ENCODE measurements at places on chromosomes 13 and 19. TPM values are rescaled to one million over a fixed set of nuclear protein-coding genes. Genes with fewer than 3 reads are reported as not detected.

GRCh38 chr19:12751635-12752034, at the start of gene BEST2:
Gene BEST2, plus strand, starts transcription at chr19:12751791. Its CDS starts 802 bp downstream, at chr19:12752593.
- no peak within 1 kb of the TSS for H3K27ac ChIP-seq
- H3K27me3 ChIP-seq, result peaks cover 52% of the 10 kb centered on the region
- no peak within 1 kb of the TSS for H3K4me3 ChIP-seq
- peaks cover 16% of the 10 kb centered on the region for H3K36me3 ChIP-seq
- no peaks in the 10 kb centered on the region for H3K4me1 ChIP-seq
- DNase-seq, result no peak

- no peaks in the 10 kb centered on the region for H3K4me1 ChIP-seq
- H3K4me3 ChIP-seq, result no peak overlapping the region
- H3K36me3 ChIP-seq, result no peaks in the 10 kb centered on the region
- DNase-seq, result no peak
- H3K27ac ChIP-seq, result no peak overlapping the region
Measured at GRCh38 chr19:39709026-39709872, 5.0 kb downstream of the LGALS14 start.

DNA sequence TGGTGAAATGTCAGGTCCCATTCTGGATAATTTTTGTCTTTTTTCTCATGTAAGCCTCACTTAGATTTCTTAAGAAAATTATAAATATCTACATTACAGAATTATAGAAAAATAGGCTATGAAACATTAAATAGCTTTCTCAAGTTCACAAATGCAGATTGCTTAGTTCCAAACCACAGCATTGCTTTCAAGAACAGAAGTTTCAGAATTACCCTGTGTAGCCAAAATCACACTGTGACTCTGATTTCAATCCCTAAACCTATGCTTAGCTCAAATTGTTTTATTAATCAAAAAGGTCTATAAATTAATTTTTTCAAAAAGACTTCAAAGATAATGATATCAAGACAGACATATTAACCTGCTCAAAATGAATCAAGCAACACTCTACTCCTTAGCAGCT, 881.2 kb upstream of the PCDH20 start:
- no peaks in the 10 kb centered on the region for H3K36me3 ChIP-seq
- no peak overlapping the region for H3K27ac ChIP-seq
- DNase-seq, result no peak
- no peaks in the 10 kb centered on the region for H3K27me3 ChIP-seq
- no peaks in the 10 kb centered on the region for H3K4me1 ChIP-seq

DNA sequence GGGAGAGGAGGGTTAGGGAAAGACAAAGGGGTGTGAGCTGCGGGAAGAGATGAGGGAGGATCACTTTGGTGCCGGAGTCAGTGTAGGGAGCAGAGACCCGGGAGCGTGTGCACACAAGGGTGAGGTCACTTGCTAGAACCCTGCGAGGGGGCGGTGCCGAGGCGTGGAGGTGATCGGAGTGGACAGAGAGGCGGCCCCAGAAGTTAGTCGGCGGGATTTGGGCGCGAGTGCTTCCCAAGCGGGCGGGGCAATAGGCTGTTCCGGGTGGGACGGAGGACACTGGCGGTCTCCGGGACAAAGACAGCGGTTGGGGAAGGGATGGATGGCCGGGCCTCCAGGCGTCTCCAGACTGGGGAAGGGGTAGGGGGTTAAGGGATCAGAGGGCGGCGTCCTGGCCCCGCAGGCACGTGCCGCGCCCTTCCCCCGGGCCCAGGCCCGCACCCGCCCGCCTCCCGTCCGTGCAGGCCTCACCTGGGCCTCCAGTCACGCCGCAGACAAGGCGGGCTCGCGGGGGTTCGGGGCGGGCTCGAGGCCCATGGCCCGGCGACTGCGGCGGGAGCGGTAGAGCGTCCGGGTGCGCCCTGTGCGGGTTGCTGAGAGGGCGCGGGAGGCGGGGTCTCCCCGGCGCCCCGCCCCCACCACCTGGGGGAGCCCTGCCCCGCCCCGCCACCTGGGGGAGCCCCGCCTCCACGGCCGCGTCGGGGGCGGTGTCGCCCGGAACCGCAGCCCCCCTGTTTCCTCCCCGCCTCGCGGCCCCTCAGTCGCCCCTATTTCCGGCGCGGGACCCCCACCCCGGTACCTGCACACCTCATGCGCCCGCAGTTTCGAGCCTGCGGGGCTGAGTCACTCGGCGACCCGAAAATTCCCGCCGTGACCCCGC, at the start of gene LPAR2:
LPAR2 (minus strand) TSS at position 600 of the 880 bp plus-strand sequence. CDS start 945 bp downstream, outside the sequence.
- peak within 1 kb of the TSS; percentile 71 for H3K4me3 ChIP-seq
- H3K36me3 ChIP-seq, result no peaks in the 10 kb centered on the region
- peak; percentile 87 for DNase-seq
- H3K27ac ChIP-seq, result peak within 1 kb of the TSS; percentile 95
- peaks cover 34% of the 10 kb centered on the region for H3K4me1 ChIP-seq

- peaks cover 80% of the 10 kb centered on the region for H3K36me3 ChIP-seq
- H3K27ac ChIP-seq, result no peak overlapping the region
- H3K4me1 ChIP-seq, result peaks cover 11% of the 10 kb centered on the region
- H3K27me3 ChIP-seq, result no peaks in the 10 kb centered on the region
- no peak overlapping the region for H3K4me3 ChIP-seq
Measured at GRCh38 chr19:13974073-13974472, 21.8 kb downstream of the DCAF15 start.

GRCh38 chr19:13366529-13367143, 139.6 kb downstream of the CACNA1A start:
- no peak for DNase-seq
- H3K4me1 ChIP-seq, result no peaks in the 10 kb centered on the region
- H3K27me3 ChIP-seq, result peaks cover 7% of the 10 kb centered on the region
- H3K4me3 ChIP-seq, result no peak overlapping the region
- no peaks in the 10 kb centered on the region for H3K36me3 ChIP-seq

DNA sequence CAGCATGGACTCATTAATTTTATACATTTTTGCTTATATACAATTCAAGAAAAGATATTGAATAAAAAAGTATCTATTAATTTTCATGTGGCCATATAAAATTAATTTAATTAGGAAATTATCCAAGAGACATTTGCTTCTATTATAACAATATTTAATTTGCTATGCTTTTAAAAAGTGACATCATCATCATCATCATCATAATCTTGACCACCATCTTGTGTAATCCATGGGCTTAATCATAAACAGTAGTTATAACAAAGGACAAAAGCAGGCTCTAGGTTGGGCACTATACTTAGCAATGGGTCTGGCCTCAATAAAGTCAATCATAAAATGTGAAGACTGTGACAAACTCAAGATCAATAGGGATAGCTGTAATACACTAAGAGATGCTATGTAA, 1031.6 kb downstream of the SLITRK1 start:
- H3K36me3 ChIP-seq, result no peaks in the 10 kb centered on the region
- H3K27me3 ChIP-seq, result no peaks in the 10 kb centered on the region
- no peak for DNase-seq
- no peak overlapping the region for H3K4me3 ChIP-seq
- H3K27ac ChIP-seq, result no peak overlapping the region
- no peaks in the 10 kb centered on the region for H3K4me1 ChIP-seq

DNA sequence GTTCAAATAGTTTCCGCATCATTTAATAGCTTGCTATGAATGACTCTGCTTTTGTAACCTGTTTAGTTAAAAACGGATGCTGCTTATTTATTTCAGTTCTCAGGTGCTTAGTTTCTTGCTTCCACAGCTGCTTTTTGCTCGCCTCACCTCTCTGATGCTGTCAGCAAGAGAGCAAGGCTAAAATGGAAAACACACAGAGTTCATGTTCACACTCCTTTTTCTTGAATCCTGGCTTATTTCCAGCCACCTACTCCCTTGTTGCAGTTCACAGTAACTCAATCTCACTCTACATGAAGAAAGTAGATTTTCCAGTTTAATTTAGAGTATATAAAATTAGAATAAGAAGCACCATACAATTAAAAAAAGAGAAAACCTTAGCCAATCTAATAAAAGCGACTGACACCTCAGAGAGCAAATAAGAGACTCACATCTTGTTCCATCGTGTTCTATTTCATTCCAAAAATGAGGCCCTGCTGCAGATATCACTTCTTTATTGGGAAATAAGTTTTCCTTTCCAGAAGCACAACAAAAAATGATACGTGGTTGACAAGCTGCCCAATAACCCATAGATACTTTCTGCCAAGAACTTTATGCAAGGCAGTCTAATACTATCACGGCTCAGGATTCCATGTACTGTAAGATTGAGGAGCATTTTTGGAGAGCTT, 326.1 kb upstream of the SLITRK1 start:
- H3K4me3 ChIP-seq, result no peak overlapping the region
- no peaks in the 10 kb centered on the region for H3K4me1 ChIP-seq

The PRTN3 gene
- 2.6 TPM for total RNA-seq

The CERS1 gene
- 0.87 TPM for total RNA-seq

GRCh38 chr13:44803390-44803789, 185.9 kb downstream of the NUFIP1 start:
- no peak overlapping the region for H3K4me3 ChIP-seq
- no peaks in the 10 kb centered on the region for H3K27me3 ChIP-seq
- H3K36me3 ChIP-seq, result no peaks in the 10 kb centered on the region

The MUC16 gene
- not detected for total RNA-seq

GRCh38 chr19:58196901-58197616, 14.2 kb downstream of the ZNF274 start:
- no peaks in the 10 kb centered on the region for H3K4me1 ChIP-seq
- H3K4me3 ChIP-seq, result no peak overlapping the region
- H3K27me3 ChIP-seq, result no peaks in the 10 kb centered on the region
- no peak for DNase-seq

GRCh38 chr13:29532116-29532515, 63.4 kb downstream of the SLC7A1 start:
- H3K4me1 ChIP-seq, result peaks cover 4% of the 10 kb centered on the region
- no peak overlapping the region for H3K27ac ChIP-seq
- H3K4me3 ChIP-seq, result no peak overlapping the region
- peaks cover 73% of the 10 kb centered on the region for H3K36me3 ChIP-seq

DNA sequence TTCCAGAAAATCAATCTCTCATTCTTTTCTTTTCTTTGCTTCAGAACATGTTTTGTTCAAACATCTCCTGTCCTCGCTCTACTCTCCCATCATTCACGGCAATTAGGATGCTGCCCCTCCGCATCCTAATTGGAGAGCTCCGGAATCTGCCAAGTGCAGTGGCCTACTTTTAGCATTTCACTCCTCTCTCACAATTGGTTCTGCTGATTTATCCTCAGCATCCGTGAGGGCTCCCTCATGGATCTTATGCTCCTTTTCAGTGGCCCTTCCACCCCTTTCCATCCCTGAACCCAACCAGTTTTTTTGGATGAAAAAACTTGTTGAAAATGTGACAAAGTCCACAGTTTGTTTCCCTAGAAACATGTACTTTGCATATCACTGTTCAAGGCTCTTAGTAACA, 22.4 kb downstream of the AMER2 start:
- H3K27ac ChIP-seq, result no peak overlapping the region
- H3K4me3 ChIP-seq, result no peak overlapping the region
- H3K27me3 ChIP-seq, result no peaks in the 10 kb centered on the region
- H3K36me3 ChIP-seq, result no peaks in the 10 kb centered on the region
- no peaks in the 10 kb centered on the region for H3K4me1 ChIP-seq

The COMP gene
- not detected for total RNA-seq

DNA sequence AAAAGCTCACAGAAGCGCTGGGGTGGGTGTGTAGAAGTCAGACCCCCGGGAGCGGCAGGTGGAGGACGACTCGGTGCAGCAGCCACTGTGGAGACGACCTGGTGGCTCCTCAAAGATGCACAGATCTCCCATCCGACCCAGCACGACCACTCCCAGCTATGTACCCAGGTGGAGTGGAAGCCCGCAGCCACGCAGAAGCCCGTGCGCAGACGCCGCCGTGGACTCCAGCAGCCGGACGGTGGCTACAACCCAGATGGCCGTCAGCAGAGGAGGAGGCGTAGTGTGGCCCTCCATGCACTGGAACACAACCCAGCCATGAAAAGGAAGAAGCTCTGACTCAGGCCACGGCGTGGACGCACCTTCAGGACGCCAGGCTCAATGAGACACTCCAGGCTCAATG, 21.7 kb downstream of the CSNK1G2 start:
- no peak overlapping the region for H3K27ac ChIP-seq
- no peak for DNase-seq
- H3K4me3 ChIP-seq, result no peak overlapping the region
- peaks cover 8% of the 10 kb centered on the region for H3K4me1 ChIP-seq

The POLR1G gene
- total RNA-seq, result 5.9 TPM

DNA sequence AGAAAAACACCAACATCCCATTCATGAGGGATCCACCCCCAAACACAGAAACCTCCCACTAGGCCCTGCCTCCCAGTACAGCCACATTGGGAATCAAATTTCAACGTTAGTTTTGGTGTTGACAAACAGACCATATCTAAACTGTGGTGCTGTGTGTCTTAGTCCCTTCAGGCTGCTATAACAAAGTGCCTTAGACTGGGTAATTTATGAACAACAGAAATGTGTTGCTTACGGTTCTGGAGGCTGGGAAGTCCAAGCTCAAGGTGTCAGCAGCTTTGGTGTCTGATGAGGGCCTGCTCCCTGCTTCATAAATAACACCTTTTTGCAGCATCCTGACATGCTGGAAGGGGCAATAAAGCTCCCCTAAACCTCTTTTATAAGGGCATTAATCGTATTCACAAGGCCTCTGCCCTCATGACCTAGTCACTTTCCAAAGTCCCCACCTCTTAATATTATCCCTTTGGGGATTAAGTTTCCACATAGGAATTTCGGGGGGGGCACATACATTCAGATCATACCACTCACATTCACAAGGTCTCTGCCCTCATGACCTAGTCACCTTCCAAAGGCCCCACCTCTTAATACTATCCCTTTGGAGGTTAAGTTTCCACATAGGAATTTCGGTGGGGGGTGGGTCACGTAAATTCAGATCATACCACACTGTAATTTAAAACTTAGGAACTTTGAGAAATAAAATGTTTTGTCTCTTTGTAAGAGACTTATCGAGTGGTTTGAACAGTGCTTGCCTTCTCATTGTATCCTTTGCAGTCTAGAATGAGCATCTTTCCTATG, 27.5 kb downstream of the ZNF507 start:
- peaks cover 10% of the 10 kb centered on the region for H3K4me1 ChIP-seq
- H3K4me3 ChIP-seq, result no peak overlapping the region
- H3K27ac ChIP-seq, result peak overlapping the region; percentile 47
- H3K36me3 ChIP-seq, result peaks cover 52% of the 10 kb centered on the region

The ZNF581 gene
- 8.1 TPM for total RNA-seq

GRCh38 chr19:18016209-18016910, 8.4 kb downstream of the ARRDC2 start:
- H3K4me1 ChIP-seq, result peaks cover 62% of the 10 kb centered on the region
- peaks cover 44% of the 10 kb centered on the region for H3K36me3 ChIP-seq
- no peak overlapping the region for H3K4me3 ChIP-seq
- DNase-seq, result no peak
- H3K27me3 ChIP-seq, result no peaks in the 10 kb centered on the region

- H3K36me3 ChIP-seq, result no peaks in the 10 kb centered on the region
- H3K4me1 ChIP-seq, result peaks cover 28% of the 10 kb centered on the region
- no peaks in the 10 kb centered on the region for H3K27me3 ChIP-seq
- H3K4me3 ChIP-seq, result no peak overlapping the region
- H3K27ac ChIP-seq, result no peak overlapping the region
Measured at GRCh38 chr13:48624016-48624415, 29.7 kb upstream of the CYSLTR2 start.

GRCh38 chr13:27000686-27001085, 170.9 kb downstream of the USP12 start:
- no peak overlapping the region for H3K4me3 ChIP-seq
- H3K36me3 ChIP-seq, result no peaks in the 10 kb centered on the region
- H3K4me1 ChIP-seq, result peaks cover under 1% of the 10 kb centered on the region
- DNase-seq, result no peak
- no peak overlapping the region for H3K27ac ChIP-seq
- peaks cover 4% of the 10 kb centered on the region for H3K27me3 ChIP-seq

The PLVAP gene
- 23.7 TPM for total RNA-seq

Measured in stomach (tissue), 19 donors.